ENCODE measurements at places on chromosomes 16 and 17. TPM values are rescaled to one million over a fixed set of nuclear protein-coding genes. Genes with fewer than 3 reads are reported as not detected.

GP1BA gene
- not detected for total RNA-seq

DNA sequence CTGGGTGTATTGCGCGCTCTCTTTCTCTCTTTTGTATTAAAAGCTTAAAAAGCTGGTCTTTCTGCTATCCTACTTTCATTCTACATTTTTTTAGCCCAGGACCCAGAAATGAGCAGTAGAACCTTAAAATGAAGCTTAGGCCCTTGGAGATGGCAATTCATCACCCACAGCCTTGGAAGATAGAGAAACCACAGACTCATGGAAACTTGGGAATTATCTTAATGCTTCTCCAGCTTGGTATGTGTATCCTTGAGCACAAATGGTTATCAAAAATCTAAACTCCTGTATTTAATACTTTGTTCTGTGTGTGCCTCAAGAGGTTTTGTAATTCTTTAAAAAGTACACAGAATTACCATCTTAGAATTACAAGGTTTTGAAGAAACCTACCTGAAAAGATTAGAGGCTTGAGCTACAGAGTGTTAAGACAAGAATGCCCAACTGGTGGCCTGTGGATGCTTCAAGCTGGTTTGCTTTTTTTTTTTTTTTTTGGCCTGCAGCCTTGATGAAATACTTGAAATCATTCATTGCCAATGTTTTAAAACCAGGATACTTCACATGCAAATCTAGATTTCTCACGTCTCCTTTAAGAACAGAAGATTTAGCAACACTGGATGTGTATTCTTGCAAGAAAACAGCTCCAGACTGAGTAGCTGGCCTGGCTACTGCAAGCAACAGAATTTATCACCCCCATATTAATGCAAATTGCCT lies 105.0 kb downstream of the XYLT1 start:
- H3K36me3 ChIP-seq: peaks cover 32% of the 10 kb centered on the region
- no peaks in the 10 kb centered on the region for H3K27me3 ChIP-seq
- no peak overlapping the region for H3K27ac ChIP-seq
- peaks cover 85% of the 10 kb centered on the region for H3K4me1 ChIP-seq

- no peak overlapping the region for H3K4me3 ChIP-seq
- no peak for DNase-seq
- H3K27me3 ChIP-seq: peaks cover 3% of the 10 kb centered on the region
- H3K27ac ChIP-seq: no peak overlapping the region
Measured at GRCh38 chr17:28500712-28501379, 5.3 kb upstream of the FOXN1 start.

- no peak for DNase-seq
- peaks cover 22% of the 10 kb centered on the region for H3K4me1 ChIP-seq
- H3K27ac ChIP-seq: no peak overlapping the region
- H3K36me3 ChIP-seq: peaks cover 71% of the 10 kb centered on the region
- H3K4me3 ChIP-seq: no peak overlapping the region
- H3K27me3 ChIP-seq: no peaks in the 10 kb centered on the region
Measured at GRCh38 chr17:2292100-2292499, 11.5 kb downstream of the SMG6 start.

- no peak overlapping the region for H3K27ac ChIP-seq
- no peaks in the 10 kb centered on the region for H3K27me3 ChIP-seq
- H3K4me3 ChIP-seq: peak overlapping the region; percentile 49
- peaks cover 56% of the 10 kb centered on the region for H3K4me1 ChIP-seq
- DNase-seq: no peak
Measured at GRCh38 chr17:77143306-77143705, 2.5 kb downstream of the SEC14L1 start.

DNA sequence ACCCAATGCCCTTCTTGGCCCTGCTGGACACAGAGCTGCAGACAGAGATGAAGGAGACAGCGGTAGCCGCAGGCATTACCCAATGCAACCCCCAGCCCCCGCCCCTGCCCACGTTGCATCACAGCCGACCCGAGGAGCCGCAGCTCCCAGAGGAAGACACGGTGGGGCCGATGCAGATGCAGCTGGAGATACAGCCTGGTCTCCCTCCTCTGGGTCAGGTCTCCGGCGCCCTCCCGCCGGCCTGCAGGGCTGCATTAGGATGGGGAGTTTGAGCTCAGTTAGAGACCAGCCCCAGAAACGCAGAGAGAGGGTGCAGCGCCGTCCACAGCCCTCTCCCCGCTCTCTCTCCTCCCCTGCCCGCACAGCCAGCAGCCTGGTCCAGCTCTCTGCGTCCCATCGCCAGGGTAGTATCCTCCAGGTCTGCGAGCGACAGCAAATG lies 19.4 kb upstream of the UBE2I start:
- no peaks in the 10 kb centered on the region for H3K36me3 ChIP-seq
- H3K4me3 ChIP-seq: no peak overlapping the region
- DNase-seq: no peak
- no peak overlapping the region for H3K27ac ChIP-seq
- peaks cover 22% of the 10 kb centered on the region for H3K27me3 ChIP-seq
- H3K4me1 ChIP-seq: no peaks in the 10 kb centered on the region

MILR1 gene
- 0.46 TPM for total RNA-seq

GRCh38 chr16:58654560-58655214 lies 25.1 kb upstream of the CNOT1 start:
- H3K27me3 ChIP-seq: peaks cover 3% of the 10 kb centered on the region
- DNase-seq: no peak
- H3K27ac ChIP-seq: no peak overlapping the region
- no peaks in the 10 kb centered on the region for H3K36me3 ChIP-seq
- H3K4me3 ChIP-seq: no peak overlapping the region

GRCh38 chr16:57791195-57791892 lies 10.9 kb downstream of the KIFC3 start:
- no peaks in the 10 kb centered on the region for H3K4me1 ChIP-seq
- H3K4me3 ChIP-seq: no peak overlapping the region
- H3K36me3 ChIP-seq: no peaks in the 10 kb centered on the region
- H3K27ac ChIP-seq: no peak overlapping the region
- peaks cover 2% of the 10 kb centered on the region for H3K27me3 ChIP-seq
- no peak for DNase-seq

MT2A gene
- 878 TPM for total RNA-seq

DNA sequence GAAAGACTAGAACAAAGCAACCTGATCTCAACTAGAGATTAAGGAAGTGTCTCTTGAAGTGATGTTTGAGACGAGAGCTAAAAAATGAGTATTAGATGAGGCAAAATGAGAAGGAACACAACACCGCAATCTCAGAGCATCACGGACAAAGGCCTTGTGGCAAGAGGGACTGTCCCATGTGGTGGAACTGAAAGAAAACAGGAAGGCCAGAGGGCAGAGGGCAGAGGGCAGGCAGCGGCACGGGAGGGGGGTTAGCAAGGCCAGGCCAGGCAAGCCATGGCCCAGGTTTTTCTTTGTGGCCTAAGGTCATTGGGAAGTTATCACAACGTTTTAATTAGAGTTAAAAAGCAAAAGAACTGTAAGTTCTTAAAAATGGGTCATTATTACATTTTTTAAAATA lies 22.5 kb downstream of the RPA1 start:
- H3K36me3 ChIP-seq: peaks cover 65% of the 10 kb centered on the region
- no peak for DNase-seq
- no peak overlapping the region for H3K27ac ChIP-seq
- no peak overlapping the region for H3K4me3 ChIP-seq
- H3K4me1 ChIP-seq: peaks cover 9% of the 10 kb centered on the region
- no peaks in the 10 kb centered on the region for H3K27me3 ChIP-seq

SMIM5 gene
- total RNA-seq: 0.09 TPM

GRCh38 chr17:57819285-57819684 lies 30.6 kb downstream of the MRPS23 start:
- H3K4me3 ChIP-seq: no peak overlapping the region
- no peaks in the 10 kb centered on the region for H3K36me3 ChIP-seq
- no peak overlapping the region for H3K27ac ChIP-seq
- H3K4me1 ChIP-seq: no peaks in the 10 kb centered on the region
- DNase-seq: no peak

ASPHD1 gene
- total RNA-seq: 2.2 TPM

DNA sequence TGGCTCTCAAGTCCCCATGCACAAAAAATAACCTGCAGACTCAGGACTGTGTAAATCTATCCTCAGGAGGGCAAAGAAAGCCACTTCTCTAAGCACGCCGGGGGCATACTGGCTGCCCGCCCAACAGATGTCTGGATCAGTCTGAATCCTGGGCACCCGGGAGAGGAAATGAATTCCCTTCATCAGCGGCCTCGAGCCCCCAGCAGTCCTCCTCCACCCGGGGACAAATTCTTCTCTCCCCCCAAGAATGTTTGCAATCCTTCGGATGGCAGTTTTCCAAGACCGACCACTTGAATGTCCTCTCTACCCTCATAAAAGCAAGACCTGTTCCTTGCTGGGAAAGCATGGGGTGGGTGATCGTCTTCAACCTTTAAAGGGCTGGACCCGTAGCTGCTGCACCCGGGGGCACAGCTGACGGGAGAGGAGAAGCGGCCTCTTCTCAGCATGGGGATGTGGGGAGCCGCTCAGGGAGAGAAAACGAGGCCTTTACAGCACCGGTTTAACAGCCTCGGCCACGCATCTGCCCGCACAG lies 9.4 kb upstream of the MAP2K3 start:
- peaks cover 27% of the 10 kb centered on the region for H3K4me1 ChIP-seq
- H3K36me3 ChIP-seq: no peaks in the 10 kb centered on the region
- H3K4me3 ChIP-seq: peak overlapping the region; percentile 47
- H3K27me3 ChIP-seq: no peaks in the 10 kb centered on the region

DNA sequence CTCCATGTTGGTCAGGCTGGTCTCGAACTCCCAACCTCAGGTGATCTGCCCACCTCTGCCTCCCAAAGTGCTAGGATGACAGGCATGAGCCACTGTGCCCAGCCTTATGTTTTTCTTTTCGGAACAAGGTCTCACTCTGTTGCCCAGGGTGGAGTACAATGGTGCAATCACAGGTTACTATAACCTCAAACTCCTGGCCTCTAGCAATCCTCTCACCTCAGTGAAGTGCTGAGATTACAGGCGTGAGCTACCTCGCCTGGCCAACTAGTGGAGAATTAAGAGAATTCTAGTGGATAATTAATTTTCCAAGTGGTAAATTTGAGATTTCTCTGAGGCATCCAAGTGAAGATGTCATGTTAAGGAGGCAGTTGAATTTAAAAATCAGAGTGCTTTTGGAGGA lies 2.9 kb upstream of the FBXO47 start:
- DNase-seq: no peak
- H3K27me3 ChIP-seq: peaks cover 9% of the 10 kb centered on the region
- H3K27ac ChIP-seq: no peak overlapping the region
- no peak overlapping the region for H3K4me3 ChIP-seq

GRCh38 chr17:45186801-45187354 lies 25.2 kb downstream of the HEXIM2 start:
- no peaks in the 10 kb centered on the region for H3K36me3 ChIP-seq
- H3K27ac ChIP-seq: no peak overlapping the region
- H3K4me1 ChIP-seq: no peaks in the 10 kb centered on the region
- no peak for DNase-seq
- no peak overlapping the region for H3K4me3 ChIP-seq
- peaks cover 2% of the 10 kb centered on the region for H3K27me3 ChIP-seq

TNP2 gene
- not detected for total RNA-seq

- peaks cover 4% of the 10 kb centered on the region for H3K36me3 ChIP-seq
- H3K4me3 ChIP-seq: no peak overlapping the region
- H3K27ac ChIP-seq: peak overlapping the region; percentile 74
Measured at GRCh38 chr17:18179804-18180203, 3.8 kb upstream of the ALKBH5 start.

- no peak for DNase-seq
- H3K4me1 ChIP-seq: peaks cover 18% of the 10 kb centered on the region
- H3K4me3 ChIP-seq: no peak overlapping the region
- no peak overlapping the region for H3K27ac ChIP-seq
- H3K36me3 ChIP-seq: peaks cover 28% of the 10 kb centered on the region
- H3K27me3 ChIP-seq: peaks cover 4% of the 10 kb centered on the region
Measured at GRCh38 chr16:67179421-67180080, 4.2 kb downstream of the MATCAP1 start.

- no peak overlapping the region for H3K27ac ChIP-seq
- no peak overlapping the region for H3K4me3 ChIP-seq
- H3K4me1 ChIP-seq: peaks cover 14% of the 10 kb centered on the region
- DNase-seq: no peak
Measured at GRCh38 chr17:6666077-6666521, 14.5 kb downstream of the C17orf100 start.

- no peaks in the 10 kb centered on the region for H3K27me3 ChIP-seq
- H3K4me1 ChIP-seq: peaks cover 47% of the 10 kb centered on the region
- peaks cover 50% of the 10 kb centered on the region for H3K36me3 ChIP-seq
- H3K4me3 ChIP-seq: peak overlapping the region; percentile 92
- H3K27ac ChIP-seq: peak overlapping the region; percentile 89
Measured at GRCh38 chr17:38705803-38706504, 881 bp downstream of the MLLT6 start.

KRT39 gene
- not detected for total RNA-seq

- no peak for DNase-seq
- H3K4me3 ChIP-seq: no peak overlapping the region
- no peaks in the 10 kb centered on the region for H3K4me1 ChIP-seq
- H3K36me3 ChIP-seq: no peaks in the 10 kb centered on the region
- no peaks in the 10 kb centered on the region for H3K27me3 ChIP-seq
Measured at GRCh38 chr17:12940699-12941098, 77.1 kb downstream of the ELAC2 start.

DNA sequence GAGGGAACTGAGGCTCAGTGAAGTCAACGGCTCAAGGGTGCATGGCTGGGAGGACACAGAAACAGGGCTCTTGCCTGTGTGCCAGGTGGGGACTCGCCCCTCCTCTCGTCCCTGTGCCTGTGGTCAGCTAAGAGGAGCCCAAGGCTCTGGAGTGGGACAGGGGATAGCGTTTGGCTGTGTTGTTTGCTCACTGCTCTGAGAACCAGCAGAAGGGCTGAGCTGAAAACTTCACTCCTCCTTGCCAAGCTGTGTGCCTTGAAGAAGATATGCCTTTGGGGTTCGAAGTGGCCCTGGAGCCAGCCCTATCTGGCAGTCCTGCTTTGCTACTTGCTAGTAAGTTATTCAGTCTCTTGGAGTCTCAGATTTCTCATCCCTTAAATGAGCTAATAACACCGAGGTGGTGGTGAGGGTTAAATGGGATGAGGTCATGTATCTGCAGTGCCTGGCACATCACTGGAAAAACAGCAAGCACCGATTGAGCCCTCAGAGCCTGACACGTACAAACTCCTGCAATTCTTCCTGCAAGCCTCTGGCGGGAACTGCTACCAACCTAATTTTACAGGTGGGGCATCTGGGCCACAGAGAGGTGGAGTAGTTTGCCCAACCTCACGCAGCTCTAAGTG lies 17.7 kb downstream of the FOXL1 start:
- H3K27ac ChIP-seq: no peak overlapping the region
- peaks cover 44% of the 10 kb centered on the region for H3K27me3 ChIP-seq
- no peak for DNase-seq
- no peaks in the 10 kb centered on the region for H3K36me3 ChIP-seq

DNA sequence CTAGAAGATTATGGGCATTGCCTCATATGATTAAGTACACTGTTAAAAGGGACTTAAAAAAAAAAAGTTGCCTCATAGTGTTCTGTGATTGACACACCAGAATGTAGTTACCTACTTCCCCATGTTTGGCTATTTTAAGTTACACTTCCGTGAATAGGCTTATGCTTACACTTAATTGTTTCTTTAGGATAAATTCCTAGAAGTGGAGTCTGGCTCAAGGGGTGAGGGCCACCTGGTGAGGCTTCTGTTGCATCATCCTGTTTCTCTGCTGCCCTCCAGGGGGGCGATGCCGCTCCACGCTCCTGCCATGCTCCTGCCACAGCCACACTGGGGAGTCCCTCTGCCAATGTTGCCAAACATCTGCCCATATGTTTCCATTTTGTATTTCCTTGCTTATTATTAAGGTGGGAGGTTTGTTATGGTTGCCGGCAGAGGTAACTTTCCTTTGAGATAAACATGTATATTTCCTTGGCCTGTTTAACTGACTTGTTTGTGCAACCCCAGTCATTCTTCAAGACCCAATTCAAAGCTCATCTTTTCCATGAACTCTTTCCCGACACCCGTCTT lies 73.1 kb downstream of the KSR1 start:
- no peak for DNase-seq
- H3K4me1 ChIP-seq: peaks cover 52% of the 10 kb centered on the region
- peak overlapping the region; percentile 2 for H3K27ac ChIP-seq
- no peaks in the 10 kb centered on the region for H3K36me3 ChIP-seq

- peaks cover 7% of the 10 kb centered on the region for H3K4me1 ChIP-seq
- H3K27ac ChIP-seq: peak overlapping the region; percentile 35
- H3K27me3 ChIP-seq: no peaks in the 10 kb centered on the region
Measured at GRCh38 chr17:50318501-50319285, 27.2 kb upstream of the XYLT2 start.

Measured in activated T-helper 2 cell treated with anti-CD3 and anti-CD28 coated beads, Interferon-gamma antibody, Interleukin-2, Interleukin-4, amounts not matched to agents 10 μg/mL and 5 μg/mL and 100 μg/mL, durations not matched to agents 14 hours and 24 hours and 36 hours (primary cell).